Erythroblast (primary cell): ENCODE measurements at places on chromosomes 4 and X.

- no peak for DNase-seq
Measured at GRCh38 chr4:11768251-11768972, 339.7 kb upstream of the HS3ST1 start.

- no peak for DNase-seq
Measured at GRCh38 chr4:131388277-131388676, 1760.8 kb upstream of the PCDH10 start.

DNA sequence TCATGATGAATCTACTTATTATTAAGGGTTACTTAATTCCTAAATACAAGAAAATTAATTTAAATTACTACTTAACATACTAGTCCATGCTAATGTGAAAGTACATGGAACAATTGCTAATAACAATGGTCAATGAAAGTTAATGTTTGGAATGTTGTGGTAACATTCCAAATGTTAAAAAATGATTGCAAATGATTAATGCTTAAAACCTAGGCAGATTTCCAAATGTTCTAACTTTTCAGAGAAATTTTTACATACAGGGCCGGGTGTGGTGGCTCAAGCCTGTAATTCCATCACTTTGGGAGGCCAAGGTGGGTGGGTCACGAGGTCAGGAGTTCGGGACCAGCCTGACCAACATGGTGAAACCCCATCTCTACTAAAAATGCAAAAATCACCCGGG, 1851.3 kb upstream of the PCDH7 start:
- DNase-seq: no peak

DNA sequence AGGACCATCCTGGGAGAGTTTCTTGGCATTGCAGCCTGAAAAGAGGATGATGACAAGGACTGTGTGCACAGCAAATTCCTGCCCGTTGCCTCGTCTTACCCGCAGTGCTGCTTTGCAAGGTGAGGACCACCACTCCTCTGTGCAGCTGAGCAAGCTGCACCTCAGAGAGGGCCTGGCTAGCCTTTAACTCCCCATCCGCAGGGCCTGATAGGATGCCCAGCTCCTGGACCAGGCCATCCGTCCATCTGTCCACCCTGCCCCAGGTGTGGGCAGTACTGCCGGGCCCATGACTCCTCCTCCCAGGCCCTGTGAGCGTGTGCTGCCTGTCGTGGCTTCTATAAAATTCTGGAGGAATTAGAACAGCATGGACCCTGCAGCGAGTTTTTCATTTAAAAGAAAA, 43.9 kb upstream of the PPP2R2C start:
- DNase-seq: no peak

DNA sequence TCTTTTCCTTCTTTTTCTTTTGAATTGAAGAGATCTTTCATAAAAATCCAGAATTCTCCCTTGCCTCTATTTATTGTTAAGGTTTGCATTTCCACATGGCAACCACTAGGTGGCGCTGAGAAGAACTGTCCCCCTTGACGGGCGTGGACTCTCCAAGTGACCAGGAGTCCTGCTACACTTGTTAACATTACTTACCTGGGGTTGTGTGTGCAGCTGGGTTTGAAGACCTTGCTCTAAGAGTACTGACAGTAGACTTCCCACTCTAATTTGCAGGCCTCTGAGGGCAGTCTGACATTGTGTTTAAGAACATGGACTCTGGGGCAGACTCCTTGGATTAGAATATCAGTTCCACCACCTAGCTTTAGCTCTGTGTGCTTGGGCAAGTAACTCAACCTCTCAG, 52.8 kb downstream of the GPRIN3 start:
- DNase-seq: peak; percentile 43
